ENCODE measurements at places on chromosomes 1 and 21.

- DNase-seq = no peak
Observed at GRCh38 chr1:28750330-28750729, 13.6 kb downstream of the YTHDF2 start.

GRCh38 chr1:36089393-36090121, 865 bp downstream of the ADPRS start:
- no peak for DNase-seq

GRCh38 chr1:202376247-202376646, 27.7 kb downstream of the PPP1R12B start:
- DNase-seq = no peak

- no peak for DNase-seq
Observed at GRCh38 chr1:106907795-106908194, 148.7 kb upstream of the PRMT6 start.

DNA sequence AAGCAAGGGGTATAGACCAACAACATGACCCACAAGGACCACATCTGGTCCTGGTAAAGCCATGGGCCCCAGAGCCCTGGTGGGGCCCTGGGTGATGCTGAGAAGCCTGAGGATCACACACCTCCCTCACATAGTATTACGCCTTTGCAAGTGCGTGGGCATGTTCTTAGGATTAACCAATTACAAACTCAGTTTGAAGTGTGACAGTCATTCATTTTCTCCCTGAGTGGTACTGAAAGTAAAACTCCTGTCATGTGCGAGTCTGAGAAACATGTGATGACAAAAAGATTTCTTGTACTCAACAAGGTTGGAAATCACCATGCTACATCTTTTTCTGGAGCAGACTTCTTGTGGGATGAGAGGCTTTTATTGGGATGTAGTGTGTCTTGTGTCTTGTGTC, 315.3 kb upstream of the DUSP10 start:
- no peak for DNase-seq

GRCh38 chr21:45950740-45951515, 30.6 kb upstream of the COL6A1 start:
- DNase-seq = no peak

- DNase-seq = no peak
Observed at GRCh38 chr21:16070207-16070651, 340.4 kb downstream of the USP25 start.

DNA sequence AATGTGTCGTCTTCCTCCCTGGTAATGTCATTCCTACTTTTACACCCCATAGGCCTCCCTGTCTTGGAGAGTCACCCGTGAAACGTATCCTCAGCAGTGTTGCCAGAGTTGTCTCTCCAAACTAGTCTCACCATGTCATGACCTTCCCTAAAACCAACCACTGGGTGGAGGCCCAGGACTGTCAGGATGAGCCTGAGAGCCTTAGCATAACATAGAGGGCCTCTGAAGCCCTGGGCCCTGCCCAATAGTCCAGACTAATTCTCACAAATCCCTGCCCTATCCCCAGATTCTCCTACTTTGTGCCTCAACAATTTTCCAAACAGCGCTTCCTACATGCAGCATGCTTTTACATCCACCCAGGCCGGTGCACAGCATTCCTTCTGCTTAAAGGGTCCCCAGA, 29.3 kb upstream of the HSD3B1 start:
- DNase-seq = no peak

GRCh38 chr1:158115126-158115525, 65.6 kb upstream of the CD1D start:
- DNase-seq = no peak

DNA sequence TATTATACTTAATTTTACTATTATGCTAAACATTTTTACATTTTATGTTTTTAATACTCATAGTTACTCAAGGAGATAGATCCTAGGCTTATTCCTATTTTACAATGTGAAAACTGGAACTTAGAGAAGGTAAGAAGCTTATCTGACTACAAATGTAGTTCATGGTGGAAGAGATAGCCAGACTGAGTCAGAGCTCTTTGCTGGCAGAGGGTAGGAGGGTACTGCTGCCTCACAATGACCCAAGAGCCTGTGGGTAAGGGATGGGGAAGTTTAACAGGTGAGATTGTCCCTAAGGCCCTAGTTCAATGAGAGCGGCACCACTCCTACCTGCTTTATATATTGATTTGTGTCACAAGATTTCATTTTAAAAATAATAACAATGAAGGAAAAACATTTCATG, 34.1 kb upstream of the NEK7 start:
- no peak for DNase-seq

GRCh38 chr1:160797861-160798273, 1.9 kb downstream of the LY9 start:
- DNase-seq = no peak

GRCh38 chr1:99003581-99004253, 944 bp downstream of the PLPPR5 start:
- DNase-seq = no peak

- DNase-seq = no peak
Observed at GRCh38 chr1:240462766-240463395, 149.1 kb downstream of the GREM2 start.

GRCh38 chr1:243845888-243846287, 4.2 kb downstream of the AKT3 start:
- no peak for DNase-seq

DNA sequence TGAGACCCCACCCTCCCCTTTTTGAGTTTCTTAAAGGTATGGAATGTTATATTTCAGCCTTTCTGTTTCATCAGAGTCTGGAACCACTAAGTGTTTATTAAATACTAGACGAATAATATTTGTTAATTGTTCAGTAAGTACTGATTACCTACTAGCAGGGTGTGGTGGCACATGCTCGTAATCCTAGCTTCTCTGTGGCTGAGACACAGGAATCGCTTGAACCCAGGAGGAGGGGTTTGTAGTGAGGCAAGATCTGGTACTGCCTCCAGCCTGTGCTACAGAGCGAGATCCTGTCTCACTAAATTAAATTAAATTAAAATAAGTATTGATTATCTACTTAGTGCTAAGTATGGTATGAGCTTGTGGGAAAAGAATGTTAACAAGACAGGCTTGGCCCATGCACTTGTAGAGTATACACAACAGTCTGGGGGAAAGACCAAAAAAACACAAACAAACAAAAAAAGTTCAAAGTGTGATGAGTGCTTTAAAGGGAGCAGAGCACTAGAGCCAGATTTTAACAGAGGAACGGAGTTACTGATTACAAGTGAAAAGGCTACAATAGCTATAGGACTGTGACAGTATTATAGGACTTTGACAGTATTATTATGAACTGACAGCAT, 2.4 kb downstream of the CEPT1 start:
- no peak for DNase-seq

GRCh38 chr1:236275586-236275985, 6.2 kb downstream of the ERO1B start:
- no peak for DNase-seq

DNA sequence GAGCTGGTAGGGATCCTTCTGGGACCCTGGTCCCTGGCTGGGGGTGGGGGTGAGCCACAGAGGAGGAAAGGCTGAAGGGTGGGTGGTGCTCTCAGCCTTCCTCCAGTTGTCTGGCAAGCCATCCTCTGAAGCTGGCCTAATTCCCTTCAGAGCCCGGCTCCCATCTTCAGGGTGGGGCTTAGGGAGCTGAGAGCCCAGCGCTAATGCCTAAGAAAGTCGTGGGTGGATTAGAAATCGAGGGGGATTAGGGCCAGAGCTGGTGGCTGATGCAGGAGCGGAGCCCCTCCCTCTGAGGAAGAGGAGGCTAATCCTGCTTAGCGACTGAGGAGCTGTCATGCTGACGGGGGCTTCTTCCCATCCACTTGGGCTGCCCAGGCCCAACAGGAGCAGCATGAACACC, 30.8 kb upstream of the DMBX1 start:
- no peak for DNase-seq

DNA sequence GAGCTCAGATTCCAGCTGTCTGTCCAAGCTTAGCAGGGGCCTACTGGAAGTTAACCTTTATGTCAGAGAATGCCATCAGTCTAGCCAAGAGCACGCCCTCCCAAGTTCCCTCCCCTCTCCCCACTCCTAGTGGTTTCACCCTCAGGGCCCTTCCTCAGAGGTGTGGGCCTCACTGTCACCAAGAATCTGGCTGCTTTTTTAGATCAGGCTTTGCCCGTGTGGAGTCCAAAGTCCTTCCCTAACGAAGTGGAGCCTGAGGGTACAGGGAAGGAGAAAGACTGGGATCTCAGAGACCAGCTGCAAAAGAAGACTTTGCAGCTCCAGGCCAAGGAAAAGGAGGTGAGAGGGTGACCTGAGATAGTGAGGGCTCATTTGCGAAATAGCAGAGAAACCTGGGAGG, 4.1 kb downstream of the C1orf74 start:
- no peak for DNase-seq

DNA sequence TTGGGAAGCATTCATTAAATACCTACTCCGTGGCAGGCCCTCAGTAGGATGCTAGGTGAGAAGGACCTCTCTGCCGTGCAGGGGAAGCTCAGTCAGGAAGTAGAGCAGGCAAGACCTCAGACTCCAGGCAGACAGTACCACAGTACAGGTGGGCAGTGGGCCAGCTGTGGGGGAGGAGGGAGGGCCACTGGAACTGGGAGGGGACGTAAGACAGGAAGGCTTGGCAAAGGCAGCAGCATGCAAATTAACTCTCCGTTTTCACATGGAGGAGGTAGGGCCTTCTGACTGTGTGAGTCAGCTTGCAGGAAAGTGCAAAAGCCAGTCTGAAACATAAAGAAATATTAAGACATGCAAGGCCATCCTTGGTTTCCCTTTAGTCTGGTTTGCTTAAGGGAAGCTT, 157.7 kb downstream of the TRIM33 start:
- no peak for DNase-seq

DNA sequence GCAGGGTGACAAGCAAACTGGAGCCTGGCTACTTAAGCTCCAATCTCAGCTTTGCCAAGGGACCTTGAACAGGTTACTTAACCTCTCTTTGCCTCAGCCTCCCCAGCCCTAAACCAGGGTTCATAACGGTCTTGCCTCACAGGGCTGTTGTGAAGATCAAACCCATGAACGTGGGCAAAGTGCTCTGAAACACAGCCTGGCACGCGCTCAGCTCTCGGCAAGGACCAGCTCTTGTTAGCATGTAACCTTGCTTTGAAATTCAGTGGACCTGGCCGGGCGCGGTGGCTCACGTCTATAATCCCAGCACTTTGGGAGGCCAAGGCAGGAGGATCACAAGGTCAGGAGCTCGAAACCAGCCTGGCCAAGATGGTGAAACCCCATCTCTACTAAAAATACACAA, 24.8 kb downstream of the RAP1GAP start:
- no peak for DNase-seq

DNA sequence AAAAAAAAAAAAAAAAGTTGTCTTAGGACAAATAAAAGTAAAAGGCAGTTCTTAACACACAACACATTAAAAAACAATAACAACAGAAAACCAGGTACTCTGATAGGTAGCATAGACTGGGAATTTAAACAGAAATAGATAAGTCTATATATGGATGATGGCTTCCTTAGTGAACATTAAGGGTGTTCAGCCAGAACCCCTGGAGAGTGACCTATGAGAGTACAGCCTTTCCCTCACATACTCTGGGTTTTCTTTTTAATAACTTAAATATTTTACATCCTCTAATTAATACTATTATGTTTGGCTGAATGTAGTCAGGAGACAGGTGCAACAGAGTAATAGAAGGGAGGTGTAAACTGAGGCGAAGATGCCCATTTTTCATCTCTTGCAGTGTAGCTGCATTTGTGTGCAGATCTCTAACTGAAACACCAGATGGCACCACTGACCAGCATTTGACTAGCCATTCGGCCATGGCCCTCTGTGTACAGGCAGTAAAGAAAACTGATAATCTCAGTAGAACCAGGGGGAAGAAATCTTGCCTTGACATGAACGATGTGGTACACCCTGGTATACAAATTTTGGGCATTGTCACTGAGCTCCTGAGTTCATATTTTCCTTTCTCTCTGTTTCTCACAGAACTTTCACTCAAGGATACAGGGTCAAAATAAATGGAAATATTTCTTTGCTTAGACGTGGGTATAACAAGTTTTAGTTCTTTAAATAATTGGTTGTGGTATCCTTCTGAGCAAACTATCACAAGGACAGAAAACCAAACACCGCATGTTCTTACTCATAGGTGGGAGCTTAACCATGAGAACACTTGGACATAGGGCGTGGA, 7.6 kb downstream of the TTF2 start:
- DNase-seq = no peak

DNA sequence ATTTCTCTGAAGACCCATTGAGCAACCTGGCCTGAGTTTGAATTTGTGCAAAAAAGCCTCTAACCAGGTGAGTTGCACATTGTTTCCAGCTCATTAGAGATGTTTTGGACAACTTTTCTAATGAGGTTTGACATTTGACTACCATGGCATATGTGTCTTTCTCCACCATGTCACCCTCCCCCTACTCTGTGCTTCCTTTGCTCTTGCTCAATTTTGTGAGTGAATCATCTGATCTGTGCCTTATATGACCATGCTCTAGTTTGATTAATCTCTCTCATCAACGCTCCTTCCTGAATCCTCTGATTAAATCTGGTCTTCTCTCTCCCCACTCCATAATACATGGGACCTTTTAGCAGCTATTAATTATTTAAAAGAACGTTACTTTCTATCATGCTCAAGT, 144.8 kb upstream of the SAMSN1 start:
- DNase-seq = no peak

- no peak for DNase-seq
Observed at GRCh38 chr1:203039609-203040512, 13.6 kb downstream of the PPFIA4 start.

GRCh38 chr1:99173282-99173681, 91.0 kb upstream of the PLPPR4 start:
- DNase-seq = no peak

- DNase-seq = no peak
Observed at GRCh38 chr1:3847081-3847480, 9.9 kb downstream of the CEP104 start.

DNA sequence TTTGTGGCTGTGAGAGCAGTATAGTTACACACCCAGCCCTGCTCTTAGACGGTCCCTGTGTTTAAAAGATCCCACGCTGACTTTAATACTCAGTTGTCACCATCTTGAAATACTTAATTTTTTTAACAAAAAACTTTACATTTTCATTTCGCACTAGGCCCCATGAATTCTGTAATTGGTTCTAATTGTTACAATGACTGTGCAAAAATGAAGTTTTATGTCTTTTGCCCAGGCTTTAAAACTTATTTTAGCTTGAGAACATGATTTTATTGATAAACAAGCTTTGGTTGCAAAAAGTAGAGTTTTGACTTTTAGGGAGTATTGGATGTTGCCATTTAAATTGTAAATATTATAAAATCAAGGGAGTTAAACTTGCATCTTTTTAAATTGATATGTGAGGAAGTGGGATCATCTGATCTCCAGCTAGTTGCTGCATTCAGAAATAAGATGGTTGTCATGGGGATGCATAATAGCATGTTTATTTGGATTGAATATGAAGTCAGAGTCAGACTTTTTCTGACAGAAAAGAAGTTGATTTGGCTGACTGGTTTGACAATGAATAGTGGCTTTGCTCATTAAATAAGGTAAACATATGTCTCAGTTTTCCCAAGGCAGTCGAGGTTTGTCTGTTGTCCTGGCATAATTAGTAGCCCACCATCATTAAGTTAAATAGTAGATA, 23.0 kb upstream of the CRP start:
- DNase-seq = no peak

GRCh38 chr1:115648717-115649691, 7.2 kb downstream of the VANGL1 start:
- no peak for DNase-seq

GRCh38 chr1:207497941-207498340, 2.0 kb downstream of the CR1 start:
- no peak for DNase-seq
